ACHN (cell line): ENCODE measurements at places on chromosomes 5 and 9.
A peak's percentile ranks its signal among the peaks of the same experiment; 100 is the strongest.

DNA sequence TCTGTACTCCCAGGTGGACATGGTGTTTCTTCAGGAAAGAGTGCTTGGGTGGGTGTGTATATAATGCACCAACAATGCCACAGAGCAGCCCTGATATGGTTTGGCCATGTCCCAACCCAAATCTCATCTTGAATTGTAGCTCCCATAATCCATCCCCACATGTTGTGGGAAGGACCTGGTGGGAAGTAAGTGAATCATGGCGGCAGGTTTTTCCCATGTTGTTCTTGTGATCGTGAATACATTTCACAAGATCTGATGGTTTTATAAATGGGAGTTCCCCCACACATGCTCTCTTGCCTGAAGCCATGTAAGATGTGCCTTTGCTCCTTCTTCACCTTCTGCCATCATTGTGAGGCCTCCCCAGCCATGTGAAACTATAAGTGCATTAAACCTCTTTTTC, 158.5 kb downstream of the NR3C1 start:
- no peak for DNase-seq

DNA sequence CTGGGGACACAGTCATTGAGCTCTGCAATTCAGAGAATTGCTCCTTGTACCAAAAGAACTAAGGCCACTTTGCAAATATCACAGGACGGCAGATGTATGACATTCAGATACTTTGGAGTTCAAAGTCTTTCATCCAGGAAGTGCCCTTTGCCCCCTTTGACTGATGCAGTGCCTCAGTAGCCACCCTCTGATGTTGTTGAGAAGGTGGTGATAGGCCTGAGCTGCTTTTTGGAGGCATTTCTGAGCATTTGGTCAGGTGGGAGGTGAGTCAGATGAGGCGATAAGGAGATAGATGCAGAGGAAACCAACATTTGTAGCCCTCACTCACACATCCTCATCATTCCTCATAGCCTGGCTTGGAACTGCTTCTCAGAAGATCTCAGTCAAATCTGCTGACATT, 63.4 kb downstream of the ANGPTL2 start:
- no peak for DNase-seq

DNA sequence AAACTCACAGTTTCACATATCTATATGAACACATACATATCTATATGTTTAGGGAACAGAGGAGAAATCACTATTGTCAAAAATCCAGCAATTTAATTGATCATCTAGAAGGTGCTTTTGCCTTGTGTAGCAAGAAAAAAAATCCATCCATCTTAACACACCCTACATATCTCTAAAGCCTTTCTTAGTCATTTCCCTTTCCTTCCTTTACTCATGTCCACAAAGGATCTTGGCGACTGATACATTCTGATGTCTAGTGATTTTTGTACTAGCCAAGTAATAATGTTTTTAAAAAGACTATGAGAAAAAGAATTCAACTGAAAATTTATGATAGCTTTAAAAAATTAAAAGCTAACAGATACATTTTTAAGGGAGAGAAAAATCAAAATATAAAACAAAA, 22.5 kb downstream of the ZDHHC21 start:
- no peak for DNase-seq

DNA sequence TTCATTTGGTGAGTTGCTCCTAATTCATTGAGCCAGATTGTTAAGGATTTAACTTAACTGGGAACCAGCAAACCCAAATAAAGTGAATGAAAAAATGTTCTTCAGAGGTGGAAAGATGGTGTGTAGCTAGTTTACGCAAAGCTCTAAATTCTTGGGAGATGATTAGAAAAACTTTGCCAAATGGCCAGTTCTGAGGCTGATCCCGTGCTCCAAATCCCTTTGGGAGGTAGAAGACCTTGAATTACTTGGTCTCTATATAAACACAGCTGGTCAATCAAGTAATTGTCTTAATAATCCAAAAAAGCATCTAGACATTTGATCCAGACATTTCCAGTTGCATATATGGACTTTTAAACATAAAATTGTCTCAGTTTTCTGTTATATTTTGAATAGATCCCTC, 11.4 kb downstream of the ACTL7B start:
- DNase-seq: no peak

- DNase-seq: no peak
Measured at GRCh38 chr5:36605241-36605640, 1.2 kb upstream of the SLC1A3 start.

- no peak for DNase-seq
Measured at GRCh38 chr5:54656261-54656728, 138.7 kb downstream of the SNX18 start.

DNA sequence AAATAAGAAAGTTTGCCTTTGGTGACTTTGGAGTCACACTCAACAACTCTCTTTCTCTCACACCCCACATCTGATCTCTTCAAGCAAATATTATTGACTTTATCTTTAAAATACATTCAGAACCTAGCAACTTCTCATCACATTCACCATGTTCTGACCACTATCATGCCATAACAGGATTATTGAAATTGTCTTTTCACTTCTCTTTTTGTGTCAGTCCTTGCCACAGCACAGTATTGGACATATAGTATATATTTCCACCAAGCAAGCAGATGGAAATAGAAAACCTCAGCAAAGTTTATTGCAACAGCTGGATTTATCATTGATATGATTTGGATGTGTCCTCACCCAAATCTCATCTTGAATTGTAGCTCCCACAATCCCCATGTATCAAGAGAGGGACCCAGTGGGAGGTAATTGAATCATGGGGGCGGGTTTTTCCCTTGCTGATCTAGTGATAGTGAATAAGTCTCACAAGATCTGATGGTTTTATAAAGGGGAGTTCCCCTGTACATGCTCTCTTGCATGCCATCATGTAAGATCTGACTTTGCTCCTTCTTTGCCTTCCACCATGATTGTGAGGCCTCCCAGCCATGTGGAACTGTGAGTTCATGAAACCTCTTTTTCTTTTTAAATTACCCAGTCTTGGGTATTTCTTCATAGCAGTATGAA, 26.9 kb upstream of the ITGA1 start:
- no peak for DNase-seq

DNA sequence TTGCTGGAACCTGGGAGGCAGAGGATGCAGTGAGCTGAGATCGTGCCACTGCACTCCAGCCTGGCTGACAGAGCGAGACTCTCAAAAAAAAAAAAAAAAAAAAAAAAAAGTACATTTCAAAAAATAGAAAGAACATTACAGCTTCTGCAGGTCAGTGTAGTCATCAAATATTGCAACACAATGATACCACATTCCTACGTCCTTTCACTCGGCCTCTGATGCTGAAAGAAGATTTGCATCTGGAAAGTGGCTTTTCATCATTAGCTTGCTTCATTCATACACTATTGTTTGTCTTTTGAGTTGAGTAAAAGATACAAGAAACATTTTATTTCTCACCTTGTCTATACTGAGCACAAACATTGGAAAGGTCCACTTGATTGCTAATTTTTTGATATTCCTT, 59.6 kb upstream of the CPLANE1 start:
- no peak for DNase-seq

DNA sequence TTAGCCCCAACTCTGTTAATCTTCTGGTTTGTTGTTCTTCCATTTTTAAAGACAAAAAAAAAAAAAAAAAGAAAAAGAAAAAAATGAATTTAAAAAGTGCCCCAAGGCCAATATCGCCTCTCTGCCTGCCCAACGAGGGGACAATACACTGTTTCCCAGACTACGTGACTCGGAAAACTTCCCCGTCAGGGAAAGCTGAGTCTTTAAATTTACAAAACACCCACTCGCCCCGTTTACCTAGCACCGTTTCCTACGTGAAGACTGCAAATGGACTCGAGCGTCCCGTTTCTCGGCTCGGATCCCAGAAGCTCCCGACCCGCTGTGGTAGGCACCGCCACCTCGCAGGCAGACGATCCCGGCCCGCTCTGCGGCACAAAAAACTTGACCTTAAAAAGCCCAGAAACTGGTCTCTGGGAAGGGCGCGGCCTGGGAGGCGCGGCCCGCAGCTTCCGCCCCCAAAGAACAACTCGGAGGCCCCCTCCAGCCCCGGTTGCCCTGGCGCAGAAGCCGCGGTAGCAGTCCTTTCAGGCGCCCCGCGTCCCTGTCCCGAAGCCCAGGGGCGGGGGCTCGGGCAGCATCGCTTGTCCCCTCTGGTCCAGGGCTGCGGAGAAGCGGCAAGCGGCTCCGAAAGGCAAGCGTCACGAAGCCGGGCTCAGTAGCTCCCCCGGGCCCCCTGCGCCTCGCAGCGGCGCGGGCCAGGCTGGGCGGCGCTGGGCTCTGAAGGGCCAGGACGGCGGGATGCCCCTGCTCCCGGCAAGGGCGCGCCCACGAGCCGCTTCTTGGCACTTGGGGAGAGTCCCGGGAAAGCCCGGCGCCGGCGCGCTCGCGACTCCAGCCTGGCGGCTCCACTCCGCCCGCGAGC, at the start of gene GCNT4:
TSS of gene GCNT4 (minus strand) at position 367 of the 862 bp plus-strand sequence. CDS start 22,521 bp downstream, outside the sequence.
- DNase-seq: peak; percentile 43

GRCh38 chr9:84322828-84323227, 17.7 kb downstream of the SLC28A3 start:
- no peak for DNase-seq

DNA sequence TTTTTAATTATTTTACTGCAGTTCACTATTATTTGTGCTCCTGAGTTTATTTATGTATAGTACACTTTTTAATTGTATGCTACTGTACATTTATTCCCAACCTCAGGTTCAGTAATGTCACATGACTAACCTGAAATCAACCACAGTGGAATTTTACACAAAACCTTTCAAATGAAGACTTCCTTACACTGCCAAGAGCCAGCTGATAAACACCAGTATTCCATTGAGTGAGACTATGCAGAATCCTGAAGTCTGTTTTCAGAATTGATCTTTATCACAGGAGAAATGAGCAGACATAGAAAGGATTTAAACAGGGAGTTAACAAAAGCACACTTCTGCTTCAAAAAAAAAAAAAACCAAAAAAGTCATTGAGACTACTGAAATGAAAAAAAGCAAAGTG, 219.5 kb downstream of the PRR16 start:
- no peak for DNase-seq

- DNase-seq: peak; percentile 81
Measured at GRCh38 chr9:3751125-3751758, 225.4 kb upstream of the RFX3 start.

- no peak for DNase-seq
Measured at GRCh38 chr5:71537687-71538086, 49.5 kb upstream of the MCCC2 start.

- DNase-seq: no peak
Measured at GRCh38 chr5:125583321-125584139, 837.1 kb upstream of the ZNF608 start.

GRCh38 chr5:147046894-147047293, 168.3 kb upstream of the PPP2R2B start:
- no peak for DNase-seq

DNA sequence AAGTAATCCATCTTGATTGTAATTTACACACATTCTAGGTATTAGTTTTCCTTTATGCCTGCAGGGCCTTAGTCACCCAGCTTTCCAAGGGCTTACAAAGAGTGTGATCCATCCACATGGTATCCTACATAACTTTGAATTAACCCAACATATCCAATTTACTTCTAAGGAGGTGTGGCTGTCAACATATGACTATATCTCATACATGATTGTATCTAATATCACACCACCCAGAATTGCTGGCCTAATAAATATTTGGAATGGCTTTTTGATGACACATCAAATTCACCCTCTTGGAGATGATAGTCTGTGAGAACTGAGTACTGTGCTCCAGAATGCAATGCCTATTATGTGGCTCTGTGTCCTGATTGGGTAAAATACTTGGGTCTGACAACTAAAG, 363.3 kb upstream of the GRIN3A start:
- no peak for DNase-seq

GRCh38 chr5:7852542-7852941, 1.6 kb upstream of the CFAP90 start:
- no peak for DNase-seq

- DNase-seq: no peak
Measured at GRCh38 chr5:1723957-1724821, 75.4 kb downstream of the MRPL36 start.

DNA sequence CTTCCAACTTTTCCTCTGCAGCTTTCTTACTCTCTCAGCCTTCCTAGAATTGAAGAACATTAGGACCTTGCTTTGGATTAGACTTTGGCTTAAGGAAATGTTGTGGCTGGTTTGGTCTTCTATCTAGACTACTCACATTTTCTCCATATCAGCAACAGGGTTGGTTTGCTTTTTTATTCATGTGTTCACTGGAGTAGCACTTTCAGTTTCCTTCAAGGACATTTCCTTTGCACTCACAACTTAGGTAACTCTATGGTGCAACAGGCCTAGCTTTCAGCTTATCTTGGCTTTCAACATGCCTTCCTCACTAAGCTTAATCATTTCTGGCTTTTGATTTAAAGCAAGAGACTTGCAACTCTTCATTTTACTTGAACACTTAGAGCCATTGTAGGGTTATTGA, 153.1 kb downstream of the CCDC192 start:
- DNase-seq: no peak

GRCh38 chr5:79847561-79847960, 143.5 kb downstream of the MTX3 start:
- no peak for DNase-seq

DNA sequence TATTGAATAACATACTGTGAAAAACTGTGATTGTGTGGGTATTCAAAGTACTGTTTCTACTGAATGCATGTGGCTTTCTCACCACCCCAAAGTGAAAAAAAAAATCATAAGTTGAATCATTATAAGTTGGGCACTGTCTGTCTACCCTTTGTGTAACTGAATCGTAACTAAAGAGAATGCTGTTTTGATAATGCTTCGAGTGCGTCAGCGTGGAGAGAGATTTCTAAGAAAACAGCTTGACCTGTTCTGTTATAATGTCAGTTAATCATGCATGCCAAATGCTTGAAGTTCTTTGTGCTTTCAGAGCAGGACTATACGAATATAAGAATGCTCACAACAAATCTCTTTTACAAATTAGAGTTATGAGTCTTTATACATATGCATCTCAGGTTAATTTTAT, 148.8 kb upstream of the SGCD start:
- DNase-seq: no peak

GRCh38 chr5:759781-760362, 24.7 kb downstream of the ZDHHC11B start:
- no peak for DNase-seq

- DNase-seq: no peak
Measured at GRCh38 chr5:76754668-76755078, 38.7 kb downstream of the F2R start.

GRCh38 chr5:168447808-168448207, 38.5 kb upstream of the RARS1 start:
- DNase-seq: no peak

GRCh38 chr5:41447650-41448510, 62.5 kb downstream of the PLCXD3 start:
- no peak for DNase-seq

GRCh38 chr9:99113414-99114048, 8.6 kb downstream of the TGFBR1 start:
- no peak for DNase-seq
